ENCODE measurements at places on chromosomes 11 and 22.

DNA sequence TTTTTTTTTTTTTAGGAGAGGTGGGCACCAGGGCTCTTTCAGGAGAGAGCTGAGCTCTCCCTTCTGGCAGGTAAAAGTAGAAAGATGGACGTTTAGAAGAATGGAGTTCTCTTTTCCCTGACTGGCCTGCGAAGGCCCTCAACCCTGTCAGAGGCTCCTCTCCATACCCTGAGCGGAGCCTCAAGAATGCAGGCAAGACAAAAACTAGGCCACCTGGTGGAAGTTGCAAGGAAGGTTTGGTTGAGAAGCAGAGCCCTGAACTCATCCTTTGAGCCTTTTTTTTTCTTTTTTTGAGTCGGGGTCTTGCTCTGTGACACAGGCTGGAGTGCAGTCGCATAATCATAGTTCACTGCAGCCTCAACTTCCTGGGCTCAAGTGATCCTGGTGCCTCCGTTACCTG lies 1.4 kb downstream of the OTOG start:
- DNase-seq = no peak

DNA sequence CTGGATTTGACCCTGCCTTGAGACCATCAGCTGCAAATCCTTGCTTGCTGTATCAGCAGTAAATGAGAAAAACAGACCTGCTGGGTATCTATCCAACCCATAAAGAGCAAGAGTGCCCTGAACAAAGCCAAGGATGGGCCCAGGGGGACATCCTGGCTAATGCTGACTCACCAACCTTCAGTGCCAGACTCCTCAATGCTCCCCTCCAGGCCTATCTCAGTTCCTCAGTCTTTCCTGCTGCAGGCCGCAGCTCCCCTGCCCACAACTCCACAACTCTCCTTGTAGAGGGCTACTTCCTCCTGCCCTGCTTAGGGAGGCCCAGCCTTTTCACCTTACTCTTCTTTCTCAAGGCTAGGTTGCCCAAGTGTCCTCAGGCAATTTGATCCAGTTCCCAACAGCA lies 2.6 kb downstream of the LAMTOR1 start:
- no peak for DNase-seq

DNA sequence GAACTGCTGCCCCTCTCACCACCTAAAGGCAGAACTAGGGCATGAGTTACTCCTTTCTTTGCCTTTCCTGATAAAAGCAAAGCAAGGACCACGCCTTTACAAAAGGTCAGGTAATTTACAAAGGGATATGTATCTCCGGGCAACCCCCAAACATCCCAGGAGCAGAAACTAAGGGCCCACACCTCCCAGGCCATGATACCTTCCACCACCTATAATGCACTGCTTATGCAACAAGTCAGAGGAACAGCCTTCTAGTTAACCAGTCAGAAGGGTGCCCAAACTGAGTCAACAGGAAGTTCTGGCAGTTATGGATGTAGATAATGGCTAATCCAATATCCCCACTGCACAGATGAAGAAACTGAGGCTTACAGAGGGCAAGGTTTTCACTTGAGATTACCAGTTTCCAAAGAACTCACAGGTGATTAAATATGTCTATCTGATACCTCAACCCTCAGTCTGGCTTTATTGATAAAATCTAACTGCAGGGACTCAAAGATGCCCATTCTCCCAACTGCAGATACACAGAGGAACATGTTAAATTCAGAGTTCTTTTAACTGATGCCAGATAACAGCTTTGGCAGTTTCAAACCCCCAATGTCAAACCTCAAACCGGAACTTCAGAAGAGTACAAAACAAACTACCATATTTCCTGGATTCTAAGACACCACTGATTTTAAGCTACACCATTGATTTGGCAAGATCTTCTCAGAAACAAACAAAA lies 16.8 kb upstream of the CASTOR1 start:
- no peak for DNase-seq

DNA sequence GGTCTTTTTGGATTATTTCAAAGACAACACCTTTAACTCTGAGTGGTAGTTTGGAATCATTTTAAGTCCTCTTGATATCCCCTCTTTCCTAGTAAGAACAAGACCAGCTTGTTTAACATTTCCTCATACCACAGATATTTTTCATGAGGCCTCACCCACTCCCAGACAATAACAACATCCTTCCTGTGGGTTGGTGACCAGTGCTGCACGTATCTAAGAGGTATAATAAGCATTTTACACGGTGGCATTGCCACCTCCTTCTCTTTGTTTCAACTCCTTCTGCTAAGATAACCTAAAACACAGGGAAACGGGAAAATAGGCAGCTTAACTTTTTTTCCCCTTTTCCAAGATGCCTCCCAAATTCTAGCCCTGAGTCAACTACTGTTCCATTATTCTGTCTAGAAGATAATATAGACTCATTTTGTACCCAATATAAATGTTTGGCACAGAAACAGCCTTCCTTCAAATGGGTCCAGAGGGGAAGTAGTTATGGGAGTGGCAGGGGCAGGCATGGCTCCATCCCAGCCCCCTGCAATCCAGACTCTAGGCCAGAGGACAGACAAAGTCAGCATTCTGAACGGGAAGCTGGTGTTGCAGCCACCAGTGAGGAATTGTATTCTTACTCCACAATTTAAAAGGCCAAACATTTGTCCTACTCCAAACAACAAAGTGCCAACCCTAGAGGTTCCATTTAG lies 28.5 kb downstream of the MAML2 start:
- DNase-seq = no peak

DNA sequence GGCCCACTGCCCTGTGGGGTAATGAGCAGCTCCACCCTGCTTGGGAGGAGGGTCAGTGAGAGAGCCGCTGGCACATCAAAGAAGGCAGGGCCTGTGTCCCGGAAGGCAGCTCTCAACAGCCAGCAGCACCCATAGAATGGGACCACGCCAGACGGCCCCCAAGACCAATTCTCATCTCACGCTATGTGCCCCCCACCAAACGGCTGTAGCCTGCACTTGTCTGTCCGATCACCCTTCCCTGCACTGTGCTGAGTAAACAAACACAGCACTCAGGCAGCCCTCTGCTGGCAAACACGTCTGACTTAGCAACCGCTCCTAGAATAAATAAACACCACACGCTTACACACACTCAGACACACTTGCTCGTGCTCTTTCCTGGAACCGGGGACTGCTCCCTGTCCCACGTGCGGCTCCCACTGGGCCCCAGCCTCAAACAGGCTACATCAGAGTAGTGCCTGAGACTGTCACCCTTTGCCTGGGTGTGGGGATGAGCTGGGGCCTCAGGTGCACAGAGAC lies 53.2 kb upstream of the CDON start:
- DNase-seq = no peak

- no peak for DNase-seq
These were observed 16.9 kb upstream of the MUC2 start for GRCh38 chr11:1057806-1058205.

DNA sequence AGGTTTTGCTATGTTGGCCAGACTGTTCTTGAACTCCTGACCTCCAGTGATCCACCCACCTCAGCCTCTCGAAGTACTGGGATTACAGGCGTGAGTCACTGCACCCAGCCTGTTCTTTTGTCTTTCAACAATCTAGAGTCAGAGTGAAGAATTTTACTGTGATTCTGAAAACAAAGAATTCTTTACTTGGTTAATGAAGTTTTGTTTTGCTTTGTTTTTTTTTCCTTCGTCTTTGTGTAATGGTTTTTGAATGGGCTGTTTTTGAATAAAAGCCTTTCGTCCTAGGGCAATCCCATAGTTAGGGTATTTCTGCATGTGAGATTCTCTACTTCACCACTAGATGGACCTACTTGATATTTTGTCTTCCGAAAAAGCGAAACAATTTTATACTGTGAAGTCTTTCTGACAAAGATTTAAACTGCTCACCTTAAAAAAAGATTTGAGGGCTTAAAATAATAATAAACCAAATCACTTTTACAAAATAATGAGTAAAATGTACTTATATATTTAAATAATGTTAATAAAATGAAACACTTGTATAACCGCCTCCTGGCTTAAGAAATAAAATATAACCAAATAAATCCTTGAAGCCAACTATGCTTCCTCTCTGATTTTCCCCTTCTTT lies 43.4 kb upstream of the SC5D start:
- DNase-seq = no peak

DNA sequence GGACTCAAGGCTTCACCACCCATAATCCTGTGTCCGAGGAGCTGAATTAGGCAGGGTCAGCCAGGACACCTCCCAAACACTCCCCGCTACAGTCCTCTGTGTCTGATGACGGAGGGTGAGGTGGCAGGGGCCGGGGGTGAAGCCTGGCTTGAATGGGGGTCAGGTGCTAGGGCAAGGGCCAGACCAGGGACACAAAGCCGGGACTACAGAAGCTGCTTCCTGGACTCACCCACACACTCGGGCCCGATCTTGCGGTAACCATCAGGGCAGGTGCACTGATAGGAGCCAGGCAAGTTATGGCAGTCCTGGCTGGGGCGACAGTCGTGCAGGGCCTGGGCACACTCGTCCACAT lies 2.3 kb downstream of the EFEMP2 start:
- no peak for DNase-seq

GRCh38 chr22:45435544-45436139 lies 22.1 kb downstream of the RIBC2 start:
- DNase-seq = peak; percentile 71

DNA sequence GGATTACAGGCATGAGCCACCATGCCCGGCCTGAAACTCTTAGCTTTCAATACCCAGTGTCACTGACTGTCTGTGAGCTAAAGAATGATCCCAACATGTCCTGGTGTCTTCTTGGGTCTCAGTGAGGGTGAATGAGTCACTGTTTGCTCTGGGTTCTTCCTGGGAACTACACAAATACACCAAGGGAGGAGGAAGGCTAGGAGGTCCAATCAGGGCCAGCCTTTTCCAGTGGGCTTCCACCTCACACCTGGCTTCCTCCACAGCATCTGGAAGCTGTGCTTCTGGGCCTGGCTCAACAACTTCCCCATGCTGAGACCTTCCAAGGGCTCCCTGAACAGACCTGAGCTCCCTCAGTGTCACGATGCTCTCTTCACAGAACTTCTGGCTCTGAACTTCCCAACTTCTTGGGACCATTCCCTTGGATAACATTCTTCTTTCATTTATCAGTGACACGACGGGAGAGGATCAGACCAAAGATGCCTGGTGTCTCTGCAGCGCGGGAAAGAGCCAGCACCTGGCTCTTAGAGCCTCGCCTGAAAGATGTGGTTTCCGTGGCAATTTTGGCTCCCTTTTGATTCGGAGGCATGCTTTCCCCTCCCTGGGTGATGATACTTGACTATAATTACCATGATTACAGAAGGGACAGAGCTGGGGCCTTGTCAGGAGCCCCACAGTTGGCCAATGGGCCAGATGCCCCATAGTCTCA lies 22.3 kb upstream of the CHRM4 start:
- DNase-seq = no peak

GRCh38 chr11:77668760-77669159 lies 31.2 kb upstream of the CLNS1A start:
- DNase-seq = no peak

- no peak for DNase-seq
These were observed 443.1 kb downstream of the SOX6 start for GRCh38 chr11:15913261-15913660.

GRCh38 chr11:95652002-95652472 lies 137.5 kb downstream of the FAM76B start:
- DNase-seq = no peak

DNA sequence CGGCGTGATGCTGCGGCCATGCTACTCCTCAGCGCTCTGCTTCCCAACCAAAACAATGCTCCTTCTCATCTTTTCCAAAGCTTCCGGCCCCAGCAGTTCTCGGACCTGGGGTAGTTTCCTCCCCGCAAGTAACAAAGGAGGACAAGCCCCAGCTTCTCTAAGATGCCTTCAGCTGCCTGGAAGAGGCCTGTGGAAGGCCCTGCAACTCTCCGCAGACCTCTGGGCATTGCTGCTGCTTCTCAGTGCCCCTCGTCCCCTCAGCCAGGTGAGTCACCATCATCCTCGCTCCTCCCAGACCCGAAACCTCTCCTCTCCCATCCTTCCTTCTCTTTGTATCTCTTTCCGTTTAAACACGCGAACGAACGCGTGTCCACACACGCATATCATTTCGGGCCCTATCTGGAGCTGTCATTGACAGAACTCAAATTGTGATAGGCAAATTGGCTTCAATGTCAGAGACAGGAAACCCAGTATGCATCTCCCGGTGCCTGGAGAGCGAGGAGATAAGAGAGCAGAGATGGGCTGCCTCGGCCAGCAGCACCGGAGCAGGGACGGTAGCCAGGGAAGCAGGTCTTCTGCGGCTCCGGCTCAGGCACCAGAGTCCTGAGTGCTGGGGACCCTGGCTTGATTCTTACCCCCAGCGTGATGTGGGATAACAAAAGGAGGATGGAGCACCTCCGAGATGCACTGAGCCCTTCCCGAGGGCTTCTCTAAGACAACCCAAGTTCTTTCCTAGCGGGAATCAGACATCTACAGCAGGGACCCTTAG lies 22.0 kb upstream of the JAM3 start:
- DNase-seq = no peak

DNA sequence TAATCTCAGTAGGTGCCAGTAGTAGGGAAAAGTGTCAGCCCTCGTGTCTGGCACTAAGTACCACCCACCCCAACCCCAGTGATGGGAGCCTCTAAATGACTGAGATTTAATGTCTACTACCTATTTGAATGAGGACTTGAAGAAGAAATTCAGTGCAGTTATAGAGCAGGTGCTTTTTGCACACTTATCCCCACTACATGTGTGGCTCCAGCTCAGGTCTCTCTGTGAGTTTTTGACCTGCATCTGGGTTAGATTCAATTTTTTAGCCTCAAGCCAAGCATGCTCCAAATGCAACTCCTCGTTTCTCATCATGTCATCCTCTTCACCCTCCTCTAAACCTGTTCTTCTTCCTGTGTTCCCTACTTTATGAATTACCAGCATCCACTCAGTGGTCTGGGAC lies 24.9 kb upstream of the NNMT start:
- DNase-seq = no peak

DNA sequence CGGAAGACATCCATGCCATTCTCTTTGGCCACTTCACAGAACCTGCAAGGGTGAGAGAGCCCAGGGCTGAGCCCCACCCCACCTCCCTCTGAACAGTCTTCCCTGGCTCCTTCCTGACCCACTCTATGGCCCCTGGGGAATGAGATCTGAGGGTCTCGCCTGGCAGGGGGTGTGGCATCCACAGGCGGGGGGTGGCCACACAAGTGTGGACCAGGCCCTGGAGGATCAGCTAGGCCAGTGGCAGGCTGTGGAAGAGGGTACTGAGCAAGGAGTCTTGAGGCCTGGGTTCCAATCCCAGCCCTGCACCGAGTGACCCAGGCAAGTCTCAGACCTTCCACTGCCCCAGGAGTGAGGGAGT lies 5.6 kb upstream of the LRFN4 start:
- no peak for DNase-seq
